ENCODE measurements at places on chromosomes 7 and 10.

DNA sequence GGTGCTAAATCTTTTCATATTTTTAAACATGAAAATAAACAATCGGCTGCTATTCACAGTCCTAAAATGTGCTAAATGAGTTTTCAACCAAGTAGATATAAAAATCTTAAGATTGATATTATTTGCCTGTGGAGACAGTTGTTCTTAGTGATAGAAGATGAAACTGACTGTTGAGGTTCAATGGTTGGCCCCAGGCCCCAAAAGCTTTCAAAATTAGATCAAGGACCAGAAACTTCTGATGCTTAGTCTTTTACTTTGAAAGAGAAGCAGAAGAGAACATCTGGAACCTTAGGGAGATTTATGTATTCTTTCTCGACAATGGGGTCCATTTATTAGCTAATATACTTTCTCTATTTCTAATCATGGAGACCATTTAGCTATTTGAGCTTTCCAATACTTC, 155.8 kb downstream of the REEP3 start:
- no peak for DNase-seq

- no peak for DNase-seq
Measured at GRCh38 chr10:89582022-89582421, 46.6 kb upstream of the SLC16A12 start.

GRCh38 chr7:2832461-2832860, 11.6 kb downstream of the GNA12 start:
- no peak for DNase-seq

DNA sequence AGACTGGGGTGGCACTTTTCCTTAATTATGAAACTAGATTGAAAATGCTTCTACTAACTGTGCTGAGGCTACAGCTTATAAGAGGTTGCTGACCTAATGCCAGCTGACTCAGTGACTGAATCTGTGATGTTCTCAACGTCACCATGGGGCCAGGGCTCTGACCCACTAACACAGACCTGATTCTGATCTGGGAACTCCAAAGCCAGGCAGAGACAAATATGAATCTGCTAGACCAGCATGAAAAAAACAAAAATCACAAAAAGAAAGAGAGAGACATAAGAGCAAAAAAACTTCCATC, 16.1 kb downstream of the USP6NL start:
- no peak for DNase-seq

- no peak for DNase-seq
Measured at GRCh38 chr10:72794260-72794659, 99.3 kb upstream of the OIT3 start.

DNA sequence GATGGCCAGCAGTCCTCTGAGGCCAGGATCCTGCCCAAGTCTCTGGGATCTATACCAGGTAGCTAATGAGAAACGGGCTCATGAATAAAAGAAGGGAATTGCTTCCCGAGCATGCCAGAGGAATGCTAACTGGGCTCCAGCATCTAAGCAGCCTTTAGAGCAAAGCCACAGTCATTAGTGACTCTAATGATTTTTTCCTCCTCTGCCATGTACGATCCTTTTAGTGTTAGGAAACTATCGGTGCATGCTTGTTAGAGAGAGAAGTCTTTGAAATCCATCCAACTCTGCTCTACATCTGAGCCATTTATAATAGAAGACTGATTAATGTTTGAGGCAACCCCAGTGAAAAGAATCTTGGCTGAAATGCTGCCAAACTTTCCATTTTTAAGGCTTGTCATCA, 124.9 kb upstream of the TCERG1L start:
- DNase-seq, result no peak

- DNase-seq, result no peak
Measured at GRCh38 chr7:43764039-43764761, 5.7 kb downstream of the BLVRA start.

DNA sequence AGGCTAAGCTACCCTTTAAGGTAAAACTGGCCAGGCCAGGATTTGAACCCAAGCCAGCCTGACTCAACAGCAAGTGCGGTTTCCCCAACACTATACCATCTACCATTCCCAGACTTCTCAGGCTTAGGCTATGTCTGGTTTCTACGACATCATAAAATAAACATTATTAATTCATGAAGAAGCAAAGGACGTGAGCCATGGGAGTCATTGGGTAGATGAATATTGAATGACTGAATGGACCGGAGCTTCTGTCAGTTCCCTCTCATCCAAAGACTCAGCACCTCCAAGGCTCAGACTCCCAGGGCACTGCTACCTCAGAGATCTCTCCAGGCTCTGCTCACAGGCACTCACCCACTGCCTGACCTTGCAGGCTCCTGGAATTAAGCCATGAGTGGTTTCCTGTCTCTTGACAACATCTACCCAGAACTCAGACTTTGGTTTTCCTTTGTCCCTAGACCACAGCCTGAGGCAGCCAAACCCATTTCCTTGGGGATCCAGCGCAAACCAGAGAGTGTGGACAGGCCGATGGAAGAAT, 64.6 kb upstream of the STEAP1B start:
- peak; percentile 72 for DNase-seq

DNA sequence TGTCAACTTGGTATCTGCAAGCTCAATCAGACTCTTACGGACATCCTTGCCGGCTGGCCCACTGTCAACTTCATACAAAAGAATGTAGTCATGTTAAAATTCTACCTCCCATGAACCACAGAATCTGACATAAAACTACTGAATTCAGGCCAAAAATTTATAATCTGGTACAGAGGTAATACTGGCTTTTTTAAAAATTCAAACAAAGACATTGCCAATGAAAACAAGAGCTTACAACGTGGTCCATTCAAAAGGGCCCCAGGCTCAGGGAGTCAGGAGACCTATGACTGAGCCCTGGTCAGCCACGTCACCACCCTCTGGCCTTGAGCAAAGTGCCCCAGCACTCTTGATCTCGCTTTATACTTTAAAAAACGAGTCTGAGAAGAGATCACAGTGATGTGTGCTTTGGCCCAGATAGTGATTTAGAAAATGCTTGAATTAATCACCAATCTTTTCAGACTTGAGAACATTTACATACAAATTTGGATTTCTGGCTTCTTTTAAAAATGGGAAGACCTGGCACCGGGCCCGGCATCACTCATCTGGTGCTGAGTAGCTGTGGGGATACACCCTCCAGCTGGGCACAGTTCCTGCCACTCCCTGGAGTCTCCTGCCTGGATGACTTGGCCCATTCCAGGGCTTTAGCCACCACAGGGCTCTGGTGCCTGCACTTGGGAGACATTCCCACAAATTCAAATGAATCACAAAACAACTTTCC, 94.1 kb downstream of the PIP4K2A start:
- DNase-seq, result peak; percentile 75

- no peak for DNase-seq
Measured at GRCh38 chr7:47458057-47458456, 123.9 kb downstream of the TNS3 start.

- peak; percentile 23 for DNase-seq
Measured at GRCh38 chr7:27159266-27160144, 3.0 kb upstream of the HOXA7 start.

- DNase-seq, result no peak
Measured at GRCh38 chr10:82392533-82392932, 517.5 kb downstream of the NRG3 start.

GRCh38 chr10:46514899-46515298, 41.6 kb downstream of the GPRIN2 start:
- peak; percentile 21 for DNase-seq

DNA sequence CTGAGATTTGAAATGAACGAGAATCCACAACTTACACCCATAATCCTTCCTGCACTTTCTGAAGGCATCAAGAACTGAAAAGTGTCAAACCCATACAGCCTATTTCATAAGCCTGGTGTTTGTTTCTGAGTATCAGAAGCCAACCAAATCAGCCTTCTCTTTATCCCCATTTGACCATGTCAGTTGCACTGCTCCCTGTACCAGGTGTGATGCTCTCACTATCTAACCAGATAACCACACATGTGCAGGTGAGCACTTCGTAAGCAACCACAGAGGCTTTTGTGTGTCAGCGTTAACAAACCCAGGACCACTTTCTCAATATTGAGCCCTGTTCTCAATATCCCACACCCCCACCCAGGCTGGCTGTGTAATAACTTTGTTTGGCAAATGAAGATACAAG, 114.4 kb downstream of the DOCK4 start:
- DNase-seq, result no peak

- DNase-seq, result no peak
Measured at GRCh38 chr7:34327681-34328080, 330.3 kb upstream of the NPSR1 start.

DNA sequence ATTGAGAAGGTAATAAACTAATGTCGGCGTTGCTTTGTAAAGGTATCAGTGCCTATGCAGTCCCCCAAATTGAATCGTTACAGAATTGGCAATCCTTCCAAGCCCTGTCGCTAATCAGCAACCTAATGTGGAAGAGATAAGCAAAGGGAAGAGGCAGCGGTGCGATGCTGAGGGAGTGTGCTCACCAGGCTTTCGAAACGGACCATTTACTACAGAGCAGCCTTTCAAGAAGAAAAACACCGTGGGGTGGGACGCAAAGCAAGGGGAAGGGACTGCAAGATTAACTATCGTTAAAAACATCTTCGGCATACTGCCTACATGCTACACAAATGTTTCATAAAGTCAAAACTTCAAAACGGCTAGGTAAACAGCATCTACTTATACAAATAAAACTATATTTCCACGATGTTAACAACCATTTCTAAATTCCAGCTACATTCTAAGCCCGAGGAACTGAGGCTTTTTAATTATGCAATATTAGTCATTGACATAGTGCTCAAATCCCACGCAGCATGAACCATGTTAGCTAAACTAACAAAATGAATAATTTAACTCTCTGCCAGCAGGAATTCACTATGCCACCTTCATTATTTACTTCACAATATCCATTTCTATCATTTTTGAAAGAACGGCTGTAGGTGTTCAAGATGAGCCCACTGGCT, 85.2 kb downstream of the CHCHD3 start:
- DNase-seq, result no peak

DNA sequence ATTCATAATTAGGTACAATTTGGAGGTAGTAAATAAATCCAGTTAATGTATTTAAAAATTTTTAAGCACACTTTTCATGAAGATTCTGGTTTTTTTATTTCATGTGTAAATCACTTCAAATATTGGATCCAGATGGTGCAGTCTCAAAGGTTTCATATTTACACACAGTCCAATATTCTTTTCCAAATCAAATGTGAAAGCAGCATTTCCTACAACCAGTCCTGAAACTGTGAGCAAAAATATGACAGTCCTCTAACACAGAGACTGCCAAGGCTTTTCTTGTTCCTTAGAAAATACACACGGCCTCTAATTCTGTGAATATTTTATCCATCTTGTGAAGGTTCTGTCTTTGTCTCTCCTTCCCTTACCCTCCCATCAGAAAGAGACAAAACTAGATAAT, 645.9 kb downstream of the ARL4A start:
- no peak for DNase-seq

- DNase-seq, result no peak
Measured at GRCh38 chr10:119620241-119621077, 23.7 kb upstream of the TIAL1 start.

DNA sequence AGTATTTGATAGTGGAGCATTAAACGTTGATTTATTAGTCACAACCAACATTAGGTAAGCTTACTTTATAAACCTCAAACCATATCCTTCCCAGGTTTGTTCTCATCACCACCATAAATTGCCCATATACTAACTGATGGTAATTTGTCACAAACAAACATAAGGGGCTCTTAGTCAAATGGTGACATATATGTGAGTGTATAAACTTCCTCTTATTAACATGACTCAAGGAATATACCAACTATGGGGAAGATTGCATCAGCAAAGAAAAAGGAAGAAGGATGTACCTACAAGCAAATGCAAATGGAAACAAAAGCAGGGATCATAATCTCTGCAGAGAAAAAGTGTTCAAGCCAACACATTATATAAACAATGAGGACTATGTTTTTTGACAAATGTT, 418.2 kb upstream of the AKR1E2 start:
- DNase-seq, result no peak

- DNase-seq, result no peak
Measured at GRCh38 chr10:15436696-15437095, 65.6 kb upstream of the FAM171A1 start.

GRCh38 chr10:27561334-27561733, 57.2 kb downstream of the RAB18 start:
- no peak for DNase-seq

- no peak for DNase-seq
Measured at GRCh38 chr10:3538656-3539531, 246.1 kb downstream of the KLF6 start.

- DNase-seq, result no peak
Measured at GRCh38 chr7:151821226-151821625, 55.7 kb downstream of the PRKAG2 start.

GRCh38 chr10:67043041-67043440, 117.2 kb downstream of the LRRTM3 start:
- DNase-seq, result no peak

GRCh38 chr7:132709971-132710567, 133.8 kb upstream of the PLXNA4 start:
- no peak for DNase-seq

DNA sequence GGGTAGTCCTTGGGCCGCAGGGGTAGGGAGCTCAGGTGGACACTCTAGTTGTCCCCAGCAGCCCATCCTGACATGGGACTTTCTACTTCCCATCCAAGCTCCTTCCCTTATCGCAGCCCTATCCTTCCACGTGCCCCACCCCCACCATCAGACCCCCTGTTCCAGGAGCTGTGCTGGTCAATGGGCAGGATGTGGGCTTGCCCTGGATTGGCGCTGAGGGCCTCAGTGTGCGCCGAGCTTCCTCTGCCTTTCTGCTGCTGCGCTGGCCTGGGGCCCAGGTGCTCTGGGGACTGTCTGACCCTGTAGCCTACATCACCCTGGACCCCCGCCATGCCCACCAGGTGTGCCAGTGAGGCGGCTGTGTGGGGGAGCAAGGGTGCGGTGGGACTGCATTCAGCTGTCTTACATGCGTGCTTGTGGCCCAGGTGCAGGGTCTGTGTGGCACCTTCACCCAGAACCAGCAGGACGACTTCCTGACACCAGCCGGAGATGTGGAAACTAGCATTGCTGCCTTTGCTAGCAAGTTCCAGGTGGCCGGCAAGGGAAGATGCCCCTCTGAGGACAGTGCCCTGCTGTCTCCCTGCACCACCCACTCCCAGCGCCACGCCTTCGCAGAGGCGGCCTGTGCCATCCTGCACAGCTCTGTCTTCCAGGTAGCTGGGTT, 9.4 kb upstream of the ZNF467 start:
- DNase-seq, result no peak

GRCh38 chr7:47661051-47661714, 79.3 kb upstream of the TNS3 start:
- no peak for DNase-seq

- no peak for DNase-seq
Measured at GRCh38 chr7:2247141-2247995, 5.3 kb downstream of the NUDT1 start.

DNA sequence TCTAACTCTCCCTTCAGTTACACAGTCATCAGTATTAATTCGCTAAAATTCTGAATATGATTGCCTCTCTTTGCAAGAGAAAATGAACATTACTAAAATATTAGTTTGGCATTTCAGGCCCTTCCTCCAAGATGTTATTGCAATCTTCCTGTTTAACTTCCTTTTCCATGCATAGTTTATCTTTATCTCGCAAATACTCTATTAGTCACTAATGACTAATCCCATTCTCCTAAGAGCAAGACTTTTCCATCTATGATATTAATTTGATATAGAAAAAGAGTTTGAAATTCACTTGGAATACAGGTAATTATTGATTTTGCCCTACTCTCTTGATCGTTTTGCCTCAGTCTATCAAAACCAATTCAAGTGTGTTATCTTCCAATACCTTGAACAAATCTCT, 41.8 kb upstream of the SEMA3A start:
- no peak for DNase-seq

All from left hindlimb (tissue), 1 donor.